Stimulated activated memory B cell treated with anti-CD40 and anti-IgM and Interleukin-4, amounts not matched to agents 10 μg/mL and 1 μg/mL and 100 μg/mL, for 72 hours (primary cell): ENCODE measurements at places on chromosomes 2 and 18.

- ATAC-seq: no peak
Observed at GRCh38 chr2:126990605-126991532, 92.2 kb downstream of the TEX51 start.

DNA sequence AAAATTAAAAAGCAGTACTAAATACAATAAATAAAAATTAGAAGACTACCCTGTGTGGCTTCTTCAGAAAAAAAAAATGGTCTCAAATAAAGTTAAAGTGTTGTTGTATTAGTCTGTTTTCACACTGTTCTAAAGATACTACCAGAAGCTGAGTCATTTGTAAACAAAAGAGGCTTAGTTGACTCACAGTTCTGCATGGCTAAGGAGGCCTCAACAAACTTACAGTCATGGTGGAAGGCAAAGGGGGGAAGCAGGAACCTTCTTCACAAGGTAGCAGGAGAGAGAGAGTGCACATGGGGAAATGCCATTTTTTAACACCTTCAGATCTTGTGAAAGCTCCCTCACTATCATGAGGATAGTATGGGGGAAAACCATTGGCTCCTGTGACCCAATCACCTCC lies 612.8 kb downstream of the RNF144A start:
- no peak for ATAC-seq

DNA sequence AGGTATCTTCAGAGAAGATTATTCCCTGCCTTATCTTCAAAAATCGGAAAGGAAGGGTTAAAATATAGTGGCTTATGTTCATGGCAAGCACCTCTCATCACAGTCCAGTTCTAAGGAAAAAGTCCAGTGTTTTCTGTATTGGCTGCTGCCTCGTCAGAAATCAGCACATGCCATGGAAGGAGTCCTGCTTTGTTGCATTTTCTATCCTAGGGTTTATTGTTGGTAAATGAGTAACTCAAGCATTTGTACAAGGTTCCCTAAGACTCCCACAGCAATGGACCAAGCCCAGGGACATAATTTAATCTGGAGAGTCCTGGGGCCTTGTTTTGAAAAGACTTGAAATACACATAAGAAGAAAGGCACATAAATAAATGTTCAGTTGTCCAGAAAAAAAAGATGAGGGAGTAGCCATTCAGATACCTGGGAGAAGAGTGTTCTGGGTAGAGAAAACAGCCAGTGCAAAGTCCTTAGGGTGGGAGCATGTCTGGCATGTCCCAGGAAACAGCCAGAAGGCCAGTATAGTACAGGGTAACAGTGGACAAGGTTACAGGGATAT lies 26.4 kb downstream of the NBEAL1 start:
- no peak for ATAC-seq

- no peak for ATAC-seq
Observed at GRCh38 chr2:215619022-215619958, 183.4 kb upstream of the FN1 start.

DNA sequence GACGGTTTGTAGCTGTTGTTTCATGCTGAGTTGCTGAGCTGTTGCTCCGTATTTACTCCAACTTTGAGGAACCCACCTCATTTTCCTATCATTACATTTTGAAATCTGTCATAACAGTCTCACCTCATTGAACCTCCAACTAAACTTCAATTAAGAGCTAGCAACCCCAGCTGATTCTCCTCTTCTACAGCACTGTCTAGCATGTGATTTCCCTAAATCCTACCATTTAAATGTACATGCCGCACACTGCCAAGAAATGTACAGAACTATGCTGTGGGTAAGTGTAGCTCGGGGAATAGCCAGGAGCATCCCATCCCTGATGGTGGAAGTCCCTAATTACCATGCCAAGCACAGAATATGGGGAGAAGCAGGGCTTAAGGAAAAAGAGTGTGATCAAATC lies 299.9 kb downstream of the AFF3 start:
- ATAC-seq: no peak

DNA sequence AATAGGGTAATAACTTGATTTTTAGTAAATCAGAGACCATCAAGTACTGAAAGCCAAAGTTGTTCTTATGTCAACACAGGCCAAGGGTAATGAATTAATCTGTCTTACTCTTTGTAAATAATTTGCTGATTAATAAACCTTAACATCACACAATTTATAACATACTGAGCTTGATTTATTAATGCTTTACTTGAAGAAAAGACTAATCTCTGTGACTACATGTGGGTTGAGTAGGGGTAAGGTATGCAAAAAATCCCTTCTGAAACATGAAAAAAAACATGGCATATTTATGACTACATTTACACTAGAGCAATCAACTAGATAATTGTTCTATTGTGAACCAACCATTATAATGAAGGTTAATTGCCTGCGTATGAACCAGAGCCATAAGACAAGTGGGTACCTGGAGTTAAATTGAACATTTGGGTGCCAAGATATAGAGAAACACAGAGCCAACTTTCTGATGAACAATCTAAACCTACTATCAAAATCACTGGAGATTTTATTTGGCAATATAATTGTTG lies 67.7 kb upstream of the GRB14 start:
- no peak for ATAC-seq

GRCh38 chr2:198731842-198732399 lies 725.8 kb downstream of the SATB2 start:
- no peak for ATAC-seq

- no peak for ATAC-seq
Observed at GRCh38 chr2:2107627-2108026, 223.4 kb downstream of the MYT1L start.

DNA sequence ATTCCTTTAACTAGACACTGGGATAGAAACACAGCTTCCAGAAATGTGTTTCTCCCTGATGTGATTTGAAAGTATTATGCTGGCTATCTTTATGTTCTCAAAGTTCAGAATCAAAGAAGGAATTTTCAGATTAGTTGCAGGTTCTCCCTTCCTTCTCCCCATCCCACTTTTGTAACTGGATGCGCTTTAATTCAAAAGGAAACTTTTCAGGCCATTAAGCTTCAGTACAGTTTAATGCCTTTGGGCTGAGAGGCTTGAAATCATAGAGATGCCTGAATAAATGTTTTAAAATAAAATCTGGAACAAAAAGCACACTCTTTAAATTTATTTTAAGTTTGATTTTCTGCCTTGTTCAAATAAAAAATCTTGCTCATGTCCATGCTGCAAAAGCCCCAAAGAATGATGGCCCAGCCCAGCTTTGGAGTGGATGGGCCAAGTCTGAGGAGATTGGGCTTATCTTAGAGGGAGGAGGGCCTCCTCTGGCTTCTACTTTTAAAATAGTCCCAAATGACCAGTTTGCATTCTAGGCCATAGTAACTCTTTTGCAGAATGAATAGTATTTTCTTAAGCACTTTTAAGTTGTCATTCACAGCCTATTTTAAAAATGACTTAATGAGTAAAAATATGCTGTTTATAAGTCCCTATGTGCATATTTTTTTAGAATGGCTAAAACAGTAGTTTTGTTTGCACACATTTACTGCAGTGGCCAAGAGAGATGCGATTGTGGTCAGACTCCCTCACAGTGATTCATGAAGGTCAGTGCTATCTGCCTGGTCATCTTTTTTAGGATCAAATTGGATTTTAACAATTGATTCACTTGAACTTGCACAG lies 129.2 kb downstream of the MTX2 start:
- ATAC-seq: no peak

- ATAC-seq: no peak
Observed at GRCh38 chr2:168560817-168561499, 104.9 kb downstream of the CERS6 start.

DNA sequence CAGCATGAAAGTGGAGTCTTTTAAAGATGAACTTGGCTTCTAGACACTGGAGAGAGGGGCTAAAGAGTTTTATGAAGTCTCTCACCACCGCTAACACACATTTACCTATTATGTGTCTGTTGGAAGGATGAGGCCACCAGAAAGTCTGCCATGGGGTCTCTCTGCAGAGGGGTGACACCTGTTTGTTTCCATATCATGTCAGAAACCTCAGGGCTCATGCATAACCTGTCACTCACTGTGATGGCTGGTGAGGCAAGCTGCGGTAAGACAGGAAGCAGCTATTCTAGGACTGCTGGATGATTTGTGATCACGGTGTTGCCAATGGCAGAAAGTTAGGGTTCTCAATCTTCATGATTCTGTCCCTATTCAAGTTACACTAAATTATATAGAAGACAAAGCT lies 60.8 kb upstream of the DNMT3A start:
- peak; percentile 38 for ATAC-seq

GRCh38 chr18:48638896-48639771 lies 100.3 kb downstream of the CTIF start:
- no peak for ATAC-seq

DNA sequence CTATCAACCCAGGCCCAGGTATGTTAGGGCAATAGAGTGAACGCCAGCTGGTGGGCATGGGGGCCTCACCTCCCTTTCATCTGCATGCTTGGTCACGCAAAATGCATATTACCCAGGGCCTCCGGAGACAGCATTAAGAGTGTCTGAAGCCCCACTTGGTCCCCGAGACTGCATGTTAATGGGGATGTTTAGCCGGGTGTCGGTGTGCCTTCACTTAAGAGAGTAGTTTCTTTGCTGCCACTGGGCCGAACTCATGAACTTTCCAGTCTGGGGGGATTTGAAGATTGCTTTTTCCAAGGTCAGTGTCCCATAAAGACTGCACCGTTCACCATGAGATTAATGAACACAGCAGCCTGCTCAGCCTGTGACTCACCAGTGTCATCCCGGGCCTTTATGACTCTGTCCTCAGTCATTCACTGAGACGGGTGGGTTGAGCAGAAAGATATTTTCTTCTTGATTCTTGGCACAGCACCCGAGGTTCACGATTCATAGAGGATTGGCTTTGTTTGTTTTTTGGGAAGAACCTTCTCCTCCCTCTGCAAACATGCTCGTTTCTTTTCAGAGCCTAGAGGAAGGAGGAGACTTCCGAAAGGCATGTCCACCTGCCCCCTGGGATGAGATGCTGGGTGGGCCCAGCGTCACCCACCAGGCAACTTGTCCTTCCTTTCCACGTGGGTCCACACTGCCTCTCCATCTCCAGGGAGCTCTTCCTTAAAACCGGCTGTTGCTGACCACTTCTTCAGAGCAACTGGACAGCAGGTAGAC lies 199.1 kb downstream of the GLI2 start:
- no peak for ATAC-seq

DNA sequence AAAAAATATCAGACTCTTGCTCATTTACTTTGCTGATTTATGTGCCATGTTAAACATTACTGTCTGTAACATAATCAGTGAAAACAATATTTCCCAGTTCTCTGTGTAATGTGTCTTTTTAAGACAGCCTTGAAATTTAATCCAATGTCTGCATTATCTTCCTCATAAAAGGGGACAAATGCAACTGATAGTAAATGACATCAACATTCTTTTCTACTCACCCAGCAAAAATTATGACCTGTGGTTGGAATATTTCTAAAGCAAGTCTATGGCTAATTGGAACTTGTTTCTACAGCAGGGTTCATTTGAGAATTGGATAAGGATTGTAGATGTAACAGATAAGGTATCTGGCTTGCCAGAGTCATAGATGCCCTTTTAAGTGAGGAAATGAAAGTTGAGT lies 34.8 kb downstream of the C1D start:
- ATAC-seq: no peak

- ATAC-seq: no peak
Observed at GRCh38 chr2:3041246-3041645, 336.4 kb downstream of the EIPR1 start.

DNA sequence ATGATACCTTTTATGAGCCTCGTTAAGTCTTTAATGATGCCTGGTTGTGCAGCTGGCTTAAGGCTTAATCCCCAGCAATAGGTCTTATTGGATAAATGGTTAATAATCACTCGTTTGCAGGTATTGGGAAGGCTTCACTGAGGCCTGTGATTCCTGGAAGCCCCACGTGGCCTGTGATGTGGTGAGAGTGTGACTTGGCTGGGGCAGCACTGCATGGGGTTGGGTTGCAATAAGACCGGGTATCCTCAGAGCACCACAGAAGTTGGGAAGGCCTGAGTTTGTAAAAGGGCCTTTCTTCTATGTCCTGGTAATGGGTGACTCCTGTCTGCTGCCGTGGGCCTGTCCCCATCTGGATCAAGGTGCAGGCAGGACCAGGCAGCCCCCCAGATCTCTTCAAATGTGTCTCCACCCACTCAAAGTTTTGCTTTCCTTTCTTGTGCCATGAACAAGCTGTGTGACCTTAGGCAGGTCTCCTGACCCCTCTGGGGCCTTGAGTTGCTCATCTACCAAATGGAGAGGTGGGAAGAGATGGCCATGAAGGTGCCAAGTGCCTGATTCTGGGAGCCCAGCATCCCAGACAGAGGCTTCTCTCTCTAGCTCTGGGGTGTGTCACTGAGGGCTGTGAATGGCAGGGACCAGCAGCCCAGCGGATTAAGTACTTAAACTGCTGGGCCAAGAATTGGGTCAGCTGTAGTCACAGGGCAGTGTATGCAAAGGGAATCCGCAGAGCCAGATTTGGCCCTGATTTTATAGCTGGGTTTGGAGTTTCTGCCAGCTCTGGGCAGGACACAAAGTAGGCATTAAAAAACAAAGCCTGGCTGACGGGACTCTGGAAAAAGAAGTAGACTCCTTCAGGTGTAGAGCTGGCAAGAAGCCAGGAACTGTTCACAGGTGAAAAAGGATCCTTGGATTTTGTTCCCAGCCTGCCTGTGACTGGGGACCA lies 24.4 kb downstream of the LBH start:
- no peak for ATAC-seq

DNA sequence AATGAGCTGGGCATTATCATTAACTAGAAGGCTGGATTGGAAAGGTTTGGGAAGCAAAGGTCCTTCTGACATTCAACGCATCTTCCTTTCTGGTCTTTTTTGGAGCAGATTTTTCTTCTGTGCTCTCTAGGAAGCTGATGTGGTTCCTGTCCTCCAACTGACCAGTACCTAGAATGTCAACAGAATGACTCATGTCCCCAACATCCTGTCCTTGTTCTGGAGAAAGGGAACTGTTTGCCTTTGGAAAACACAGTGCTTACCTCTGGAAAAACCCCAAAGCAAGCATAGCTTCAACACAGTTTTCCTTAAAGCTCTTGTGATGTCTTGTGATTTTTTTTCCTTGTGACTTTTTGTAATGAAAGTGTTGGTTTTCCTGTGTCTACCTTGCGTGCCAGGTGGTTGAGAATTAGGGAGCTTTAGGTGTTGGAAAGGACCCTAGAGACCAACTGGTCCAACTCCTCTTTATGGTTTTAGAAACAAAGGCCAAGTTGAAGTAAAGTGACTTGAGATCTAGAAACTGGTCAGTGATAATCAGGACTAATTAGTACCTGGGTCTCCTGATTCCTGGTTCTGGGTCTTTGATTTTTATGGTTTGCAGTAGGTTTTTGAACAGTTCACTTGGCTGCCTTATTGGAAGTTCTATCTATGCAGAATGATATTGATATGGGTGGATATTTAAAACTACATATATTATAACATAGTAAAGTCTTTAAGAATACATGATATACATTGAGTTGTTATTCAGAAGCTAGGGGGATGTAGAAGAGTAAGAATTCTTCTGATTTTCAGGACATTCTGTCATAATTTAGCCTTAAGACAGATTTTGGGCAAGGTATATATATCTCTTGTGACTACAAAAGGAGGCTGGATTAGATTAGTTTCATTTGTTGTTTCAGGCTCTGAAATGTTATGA lies 70.5 kb downstream of the FMNL2 start:
- ATAC-seq: no peak

GRCh38 chr2:99112617-99113016 lies 28.9 kb upstream of the C2orf15 start:
- ATAC-seq: no peak
